ENCODE measurements at places on chromosomes 7 and 10. TPM values are rescaled to one million over a fixed set of nuclear protein-coding genes. Genes with fewer than 3 reads are reported as not detected.

The FOXI2 gene
- total RNA-seq, result not detected

The PCBD1 gene
- 56.5 TPM for total RNA-seq

The CARD11 gene
- total RNA-seq, result 2.1 TPM

The PROSER2 gene
- 64.3 TPM for total RNA-seq

The DRGX gene
- not detected for total RNA-seq

The DLX5 gene
- total RNA-seq, result not detected

The PRKG1 gene
- 0.16 TPM for total RNA-seq

The MYO3A gene
- not detected for total RNA-seq

The SRRM3 gene
- 0.30 TPM for total RNA-seq

The KAZALD1 gene
- 0.23 TPM for total RNA-seq

The MALRD1 gene
- 0.08 TPM for total RNA-seq

The CCDC146 gene
- 1.8 TPM for total RNA-seq

The TRPV5 gene
- not detected for total RNA-seq

The PRPS1L1 gene
- not detected for total RNA-seq

The BICC1 gene
- 10.4 TPM for total RNA-seq

The PRLHR gene
- not detected for total RNA-seq

The OLAH gene
- total RNA-seq, result 0.55 TPM

The H2BK1 gene
- not detected for total RNA-seq

The BMS1 gene
- 20.5 TPM for total RNA-seq

The TLX1 gene
- total RNA-seq, result not detected

The PPP1R9A gene
- total RNA-seq, result not detected

The EEF1AKMT2 gene
- total RNA-seq, result 12.1 TPM

The CCDC172 gene
- not detected for total RNA-seq

The EPDR1 gene
- total RNA-seq, result 0.15 TPM

The ING3 gene
- 3.6 TPM for total RNA-seq

The GPRIN2 gene
- 0.11 TPM for total RNA-seq

The IGF2BP3 gene
- 12.0 TPM for total RNA-seq

The SCD gene
- 638 TPM for total RNA-seq

The CHAT gene
- not detected for total RNA-seq

The TMEM270 gene
- total RNA-seq, result not detected

The ZNF479 gene
- not detected for total RNA-seq

The STEAP1B gene
- total RNA-seq, result 12.1 TPM

The PSD gene
- total RNA-seq, result 0.31 TPM

The SPACDR gene
- not detected for total RNA-seq

The HOXA3 gene
- total RNA-seq, result 2.1 TPM

The LRRTM3 gene
- total RNA-seq, result not detected

The SERPINE1 gene
- total RNA-seq, result 244 TPM

The GRM3 gene
- total RNA-seq, result not detected

The SMIM30 gene
- 62.9 TPM for total RNA-seq

The IDI2 gene
- not detected for total RNA-seq

The ZNF467 gene
- total RNA-seq, result 0.68 TPM

The TUBAL3 gene
- total RNA-seq, result 1.5 TPM

The HABP2 gene
- total RNA-seq, result not detected

The PTPRN2 gene
- 0.04 TPM for total RNA-seq

The HPS1 gene
- 31.6 TPM for total RNA-seq

The LMOD2 gene
- not detected for total RNA-seq

The ATOH7 gene
- total RNA-seq, result not detected

The BTBD16 gene
- total RNA-seq, result 0.15 TPM

The GRM8 gene
- total RNA-seq, result not detected

The GSTO2 gene
- total RNA-seq, result 50.1 TPM

The CLDN3 gene
- not detected for total RNA-seq

The HTR5A gene
- total RNA-seq, result not detected

The GARIN1A gene
- not detected for total RNA-seq

The HOXA5 gene
- total RNA-seq, result 0.70 TPM

The CD36 gene
- 0.47 TPM for total RNA-seq

The KEL gene
- not detected for total RNA-seq

The SH2B2 gene
- 6.4 TPM for total RNA-seq

The SPDYE5 gene
- total RNA-seq, result not detected

The FAM25A gene
- 3.3 TPM for total RNA-seq

The CC2D2B gene
- total RNA-seq, result not detected

Data from hair follicular keratinocyte (primary cell).